ENCODE measurements at places on chromosomes 12 and 14.
A peak's percentile ranks its signal among the peaks of the same experiment; 100 is the strongest.

- no peak for DNase-seq
Measured at GRCh38 chr14:68548194-68549076, 244.4 kb downstream of the ZFP36L1 start.

- no peak for DNase-seq
Measured at GRCh38 chr14:92613008-92613658, 99.6 kb downstream of the RIN3 start.

DNA sequence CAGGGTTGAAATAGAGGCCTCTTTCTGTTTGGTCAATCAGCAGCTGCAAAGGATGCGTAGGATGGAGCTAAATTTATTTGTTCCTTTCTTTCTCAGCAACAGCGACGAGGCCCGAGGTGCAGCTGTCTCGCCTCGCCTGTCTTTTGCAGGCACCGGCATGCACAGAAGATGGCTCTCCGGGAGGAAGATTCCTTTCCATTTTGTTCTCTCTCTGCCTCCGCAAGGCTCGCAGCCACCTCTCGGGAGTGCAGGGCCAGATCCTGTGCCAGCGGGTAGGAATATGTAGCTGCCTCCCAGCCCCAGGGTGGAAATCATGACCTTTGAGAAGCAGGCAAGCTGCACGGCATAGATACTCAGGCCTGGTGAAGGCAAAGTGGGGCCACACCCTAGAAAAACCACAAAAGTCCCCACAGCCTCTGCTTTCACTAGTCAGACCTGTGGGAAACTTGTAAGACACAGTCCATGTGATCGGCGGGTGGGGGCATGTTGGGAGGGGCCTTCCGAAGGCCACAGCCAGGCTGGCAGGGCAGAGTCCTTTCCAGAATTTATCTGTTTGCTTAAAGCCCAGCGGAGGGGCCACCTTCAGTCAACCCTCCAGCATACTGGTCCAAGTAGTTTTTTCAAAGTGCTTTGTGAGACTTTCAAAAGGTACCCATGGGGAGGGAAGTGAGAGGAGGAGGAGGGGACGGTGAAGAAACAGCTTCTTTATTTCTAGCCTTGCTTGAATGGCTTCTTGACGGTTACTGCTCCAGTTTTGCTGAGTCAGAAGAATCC, at the start of gene MAP1LC3B2:
TSS of gene MAP1LC3B2 (plus strand) at position 220 of the 774 bp plus-strand sequence. CDS start 16,562 bp downstream, outside the sequence.
- DNase-seq = peak; percentile 54

GRCh38 chr12:117097159-117097558, 2.1 kb downstream of the TESC start:
- DNase-seq = peak; percentile 73

DNA sequence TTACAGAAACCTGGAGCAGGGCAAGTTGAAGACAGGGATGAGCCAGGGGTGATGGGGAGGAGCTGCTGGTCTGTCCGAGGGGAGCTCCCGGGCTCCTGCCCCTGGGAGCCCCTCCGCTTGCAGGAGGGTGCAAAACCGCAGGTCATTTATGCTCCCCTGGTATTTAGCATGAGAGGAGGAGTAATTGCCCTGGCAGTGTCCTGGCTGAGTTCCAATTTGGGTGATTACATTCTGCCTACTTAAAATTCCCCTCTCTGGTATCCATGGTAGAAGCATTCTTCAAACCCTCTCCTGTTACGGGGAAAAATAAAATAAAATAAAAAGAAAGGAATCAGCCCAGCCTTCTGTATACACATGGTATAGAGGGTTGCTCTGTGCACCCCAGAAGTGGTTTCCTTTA, 61.7 kb upstream of the VRK1 start:
- no peak for DNase-seq

DNA sequence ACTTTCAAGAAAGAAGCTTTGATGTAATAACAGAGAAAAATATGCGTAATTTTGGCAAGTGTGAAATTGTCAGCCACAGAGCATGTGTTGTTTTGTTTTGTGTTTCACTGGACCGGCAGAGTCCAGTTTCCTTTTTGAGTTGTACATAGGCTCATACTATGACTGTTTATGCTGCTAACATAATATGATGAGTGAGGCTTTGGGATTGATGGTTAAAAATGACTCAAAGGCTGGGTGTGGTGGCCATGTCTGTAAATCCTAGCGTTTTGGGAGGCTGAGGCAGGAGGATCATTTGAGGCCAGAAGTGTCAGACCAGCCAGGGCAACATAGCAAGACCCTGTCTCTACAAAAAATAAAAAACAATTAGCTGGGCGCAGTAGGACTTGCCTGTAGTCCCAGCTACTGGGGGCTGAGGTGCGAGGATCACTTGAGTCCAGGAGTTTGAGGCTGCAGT, 487.9 kb downstream of the PCNX1 start:
- DNase-seq = no peak

DNA sequence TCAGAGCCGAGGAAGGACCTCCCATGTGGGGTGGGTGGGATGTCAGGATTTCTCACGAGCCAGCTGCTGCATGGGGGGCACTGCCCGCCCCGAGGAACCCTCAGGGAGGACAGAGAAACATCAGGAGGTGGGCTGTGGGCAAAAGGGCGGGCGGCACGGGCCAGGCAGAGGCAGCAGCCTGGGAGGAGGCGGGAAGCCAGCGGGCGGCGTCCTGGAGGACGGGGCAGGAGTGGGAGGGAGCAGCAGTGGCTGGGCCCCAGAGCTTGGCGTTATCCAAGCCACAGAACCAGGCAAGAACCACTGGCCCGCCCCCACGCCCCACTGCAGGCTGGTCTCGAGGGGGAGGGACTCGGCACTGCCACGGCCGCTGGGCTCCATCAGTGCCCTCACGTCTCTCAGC, 2.4 kb downstream of the C14orf180 start:
- DNase-seq = no peak
